ENCODE measurements at places on chromosomes 7 and 10.

- DNase-seq = no peak
These were observed 425.0 kb downstream of the HTR7 start for GRCh38 chr10:90432866-90433265.

DNA sequence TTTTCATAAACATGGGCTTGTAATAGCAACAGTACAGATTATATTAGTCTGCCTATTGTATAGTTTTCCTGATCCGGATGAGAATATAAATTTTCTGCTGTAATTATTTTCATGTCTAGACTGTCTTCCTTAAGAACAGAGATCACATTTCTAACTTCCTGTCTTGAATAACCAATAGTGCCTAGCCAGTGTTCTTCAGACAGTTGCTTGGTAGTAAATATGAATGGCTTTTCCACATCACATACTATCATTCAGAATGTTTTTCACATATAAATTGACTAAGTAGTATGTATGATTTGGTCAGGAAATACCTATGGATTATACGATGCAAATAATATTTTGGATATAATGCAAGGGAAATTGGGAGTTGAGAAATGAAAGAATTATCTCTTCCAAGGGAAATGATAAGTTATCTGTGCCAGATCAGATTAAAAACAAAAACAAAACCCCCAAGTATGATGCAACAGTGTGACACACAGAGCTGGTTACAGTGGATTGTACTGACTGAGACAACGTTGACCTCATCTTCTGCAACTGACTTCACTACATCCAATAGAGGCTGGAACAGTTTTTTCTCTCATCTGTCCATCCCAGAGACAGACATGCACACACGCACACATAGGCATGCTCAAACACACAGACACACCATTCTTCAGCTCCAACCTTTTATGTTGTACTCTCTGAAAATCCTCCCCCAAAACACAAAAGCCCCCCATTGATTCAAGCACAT is 16.4 kb downstream of the ITGA8 start:
- DNase-seq = no peak

GRCh38 chr7:95199779-95200558 is 124.4 kb downstream of the PON1 start:
- DNase-seq = no peak

GRCh38 chr10:103431902-103432301 is 20.3 kb downstream of the CALHM2 start:
- no peak for DNase-seq

DNA sequence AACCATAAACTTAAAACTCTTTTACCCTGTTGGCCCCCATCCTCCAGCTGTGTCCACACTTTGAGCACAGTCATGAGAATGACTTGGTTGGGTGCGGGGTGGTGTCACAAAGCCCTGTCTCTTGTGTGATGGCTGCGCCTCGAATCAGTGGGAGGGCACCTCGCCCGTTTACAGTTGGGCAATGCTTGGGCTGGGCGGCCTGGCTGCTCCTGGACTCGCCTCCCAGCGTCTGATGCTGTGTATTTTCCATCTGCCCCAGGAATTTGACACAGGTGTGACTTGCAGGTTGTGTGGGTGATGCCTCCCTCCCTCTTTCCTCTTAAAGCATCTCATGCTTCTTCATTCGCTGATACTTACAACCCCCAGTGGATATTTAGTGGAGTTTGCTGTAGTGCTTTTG is 33.7 kb downstream of the CHST12 start:
- no peak for DNase-seq

GRCh38 chr7:78563191-78563590 is 764.6 kb downstream of the PHTF2 start:
- no peak for DNase-seq

- no peak for DNase-seq
These were observed 1.3 kb downstream of the ZNF775 start for GRCh38 chr7:150380463-150380862.

GRCh38 chr10:121949049-121949448 is 21.2 kb upstream of the ATE1 start:
- DNase-seq = no peak

DNA sequence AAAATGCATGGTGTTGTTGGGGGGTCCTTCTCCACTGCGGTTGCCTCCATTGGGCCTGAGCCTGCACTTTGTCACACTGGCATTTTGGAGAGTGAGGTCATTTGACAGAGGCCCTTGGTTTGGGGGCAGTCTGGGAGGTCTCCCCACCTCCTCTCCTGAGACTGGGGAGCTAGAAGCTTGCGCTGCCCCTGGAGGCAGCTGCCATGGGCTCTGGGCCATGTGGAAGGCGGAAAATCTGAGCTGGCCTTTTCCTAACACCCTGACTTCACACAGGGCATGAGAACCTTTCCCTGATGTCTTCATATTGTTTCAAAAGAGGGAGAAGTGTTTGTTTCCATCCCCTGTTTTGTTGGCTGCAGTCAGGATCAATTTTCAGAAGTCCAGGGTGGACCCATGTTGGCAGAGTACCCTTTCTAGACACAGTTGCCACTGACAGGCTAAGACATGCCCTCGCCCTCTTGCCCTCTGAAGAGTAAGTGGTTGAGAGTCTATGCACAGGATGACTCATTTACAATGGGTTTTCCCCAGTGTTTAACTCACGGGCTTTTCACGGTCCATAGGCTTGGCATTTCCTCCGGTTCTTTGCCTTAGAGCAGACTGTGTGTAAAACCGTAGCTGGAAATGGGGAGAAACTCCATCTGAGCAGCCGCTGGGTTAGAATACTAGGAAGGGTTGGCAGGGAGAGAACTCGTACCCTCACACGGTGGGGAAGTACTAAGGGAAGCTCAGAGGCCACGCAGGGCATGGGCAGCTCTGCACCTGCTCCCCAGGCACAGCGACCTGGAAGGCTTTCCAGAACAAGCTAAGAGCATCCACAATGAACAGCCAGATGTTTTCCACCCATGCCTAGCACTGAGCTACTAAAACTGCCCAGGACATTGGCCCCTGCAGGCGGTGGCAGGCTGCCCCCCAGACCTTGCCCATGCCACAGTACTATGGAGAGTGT is 655.0 kb downstream of the SDK1 start:
- DNase-seq = no peak

GRCh38 chr7:150866932-150867564 is 14.7 kb downstream of the AOC1 start:
- no peak for DNase-seq

DNA sequence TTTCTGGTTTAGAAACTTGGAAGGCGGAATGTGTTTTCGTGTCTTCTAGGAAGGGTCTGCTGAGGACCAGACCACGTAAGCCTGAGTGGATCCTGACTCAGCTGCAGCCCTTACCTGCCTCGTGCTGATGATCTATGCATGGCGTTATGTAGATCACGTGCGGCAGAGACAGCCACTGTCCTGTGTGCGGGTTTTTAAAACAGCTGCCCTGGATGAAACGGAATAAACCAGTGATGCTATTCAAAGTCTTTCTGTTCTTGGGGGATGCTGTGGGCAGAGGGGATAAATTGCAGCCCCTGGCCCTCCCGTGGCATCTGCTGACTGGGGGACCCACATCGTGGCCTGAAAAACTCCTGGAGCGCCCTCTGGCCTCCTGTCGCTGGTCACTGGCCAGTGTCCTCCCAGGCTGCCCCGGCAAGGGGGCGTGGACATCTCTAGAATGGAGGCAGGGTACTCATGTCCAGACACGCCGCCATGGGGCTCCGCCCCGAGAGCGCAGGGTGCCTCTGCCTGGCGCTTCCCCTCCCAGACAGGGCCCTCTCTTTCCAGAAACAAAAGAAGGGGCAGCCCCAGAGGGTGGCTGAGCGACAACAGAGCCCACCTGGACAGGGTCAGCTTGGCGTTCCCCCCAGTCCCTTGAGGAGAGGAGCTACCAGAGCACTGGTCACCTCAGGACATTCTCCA is 13.2 kb downstream of the ALKBH4 start:
- no peak for DNase-seq

DNA sequence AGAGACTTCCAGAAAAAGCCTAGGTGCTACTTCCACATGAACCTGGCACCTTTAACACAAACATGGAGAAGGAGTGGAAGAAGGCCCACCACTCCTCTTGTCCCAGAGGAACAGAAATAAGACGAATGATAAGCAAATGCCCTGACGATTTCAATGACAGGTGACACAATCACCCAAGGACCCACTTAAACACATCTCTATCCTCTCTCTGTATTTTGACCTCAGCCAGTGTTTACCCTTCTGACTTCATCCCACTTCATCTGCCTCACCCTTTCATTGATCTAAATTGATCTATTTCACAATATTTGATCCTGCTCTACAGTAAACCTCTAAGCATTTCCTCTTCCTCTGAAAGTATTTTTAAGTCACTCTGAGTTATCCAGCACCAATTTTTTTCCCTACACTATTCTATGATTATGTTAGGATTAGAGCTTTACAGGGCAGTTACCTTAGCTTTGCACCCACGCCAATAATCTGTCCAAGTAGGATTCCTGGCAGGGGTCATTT is 9.1 kb downstream of the GOT1 start:
- no peak for DNase-seq

DNA sequence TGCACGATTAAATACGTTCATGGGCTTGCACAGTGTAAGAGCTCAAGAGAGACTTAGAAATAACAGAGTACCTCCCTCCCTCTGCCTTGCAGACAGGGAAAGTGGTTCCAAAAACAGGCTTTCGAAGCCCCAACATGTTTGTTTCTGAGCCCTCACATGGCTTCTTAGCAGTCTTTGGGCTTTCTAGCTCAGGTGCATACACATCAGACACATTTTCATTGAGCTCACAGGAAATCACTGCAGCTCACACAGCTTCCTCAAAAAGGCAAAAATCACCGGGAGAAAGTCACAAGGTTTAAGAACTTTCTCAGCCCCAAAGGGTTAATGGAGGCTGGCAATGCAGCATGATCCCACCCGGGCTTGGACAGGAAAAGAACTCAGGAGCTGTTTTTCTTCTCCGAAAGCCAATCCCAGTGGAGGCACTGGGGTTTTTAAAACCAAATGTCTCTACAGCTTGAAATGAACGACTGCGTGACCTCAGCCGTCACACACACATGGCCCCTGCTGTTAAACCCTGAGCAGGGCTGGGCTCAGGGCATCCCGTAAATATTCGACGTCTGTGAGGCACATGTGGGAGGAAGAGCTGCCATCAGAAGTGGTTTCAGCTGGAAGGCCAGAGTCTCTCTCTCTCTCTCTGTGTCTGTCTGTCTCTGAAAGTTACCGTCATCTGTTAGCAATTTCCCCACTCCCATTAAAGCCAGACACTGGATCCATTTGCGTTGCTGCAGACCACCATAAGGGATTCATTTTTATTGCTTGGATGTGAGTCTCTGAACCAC is 69.7 kb downstream of the CALML3 start:
- no peak for DNase-seq

DNA sequence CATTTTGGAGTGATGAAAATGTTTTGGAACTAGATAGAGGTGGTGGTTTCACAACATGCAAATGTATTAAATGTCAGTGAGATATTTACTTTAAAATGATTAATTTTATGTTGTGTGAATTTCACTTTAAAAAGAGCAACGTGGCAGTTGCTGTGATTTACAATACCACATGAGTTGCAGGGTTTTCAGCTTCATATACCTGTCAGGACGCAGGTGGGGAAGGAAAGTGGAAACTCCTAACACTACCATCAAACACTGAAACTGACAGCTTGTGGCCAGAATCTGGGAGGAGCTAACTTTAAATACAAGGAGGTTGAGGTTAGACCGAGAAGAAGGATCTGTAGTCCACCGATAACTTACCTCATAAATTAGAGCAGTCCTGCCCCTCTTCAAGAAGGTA is 168.9 kb upstream of the TMEM72 start:
- DNase-seq = no peak

GRCh38 chr10:66455304-66455703 is 470.5 kb upstream of the LRRTM3 start:
- DNase-seq = peak; percentile 2

DNA sequence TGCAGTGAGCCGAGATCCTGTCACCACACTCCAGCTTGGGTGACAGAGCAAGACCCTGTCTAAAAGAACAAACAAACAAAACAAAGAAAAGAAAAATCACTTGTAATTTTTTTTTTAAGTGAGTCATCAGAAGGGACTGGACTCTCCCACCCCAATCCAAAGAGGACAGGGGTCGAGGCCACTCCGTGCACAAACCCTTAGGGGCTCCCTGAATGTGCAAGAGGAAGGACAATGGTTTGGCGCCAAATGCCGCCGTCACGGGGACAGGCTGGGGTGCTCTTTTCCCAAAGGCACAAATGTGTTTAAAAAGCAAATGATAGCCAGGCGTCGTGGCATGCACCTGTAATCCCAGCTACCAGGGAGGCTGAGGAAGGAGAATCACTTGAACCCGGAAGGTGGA is 23.8 kb downstream of the RCC1L start:
- DNase-seq = no peak

DNA sequence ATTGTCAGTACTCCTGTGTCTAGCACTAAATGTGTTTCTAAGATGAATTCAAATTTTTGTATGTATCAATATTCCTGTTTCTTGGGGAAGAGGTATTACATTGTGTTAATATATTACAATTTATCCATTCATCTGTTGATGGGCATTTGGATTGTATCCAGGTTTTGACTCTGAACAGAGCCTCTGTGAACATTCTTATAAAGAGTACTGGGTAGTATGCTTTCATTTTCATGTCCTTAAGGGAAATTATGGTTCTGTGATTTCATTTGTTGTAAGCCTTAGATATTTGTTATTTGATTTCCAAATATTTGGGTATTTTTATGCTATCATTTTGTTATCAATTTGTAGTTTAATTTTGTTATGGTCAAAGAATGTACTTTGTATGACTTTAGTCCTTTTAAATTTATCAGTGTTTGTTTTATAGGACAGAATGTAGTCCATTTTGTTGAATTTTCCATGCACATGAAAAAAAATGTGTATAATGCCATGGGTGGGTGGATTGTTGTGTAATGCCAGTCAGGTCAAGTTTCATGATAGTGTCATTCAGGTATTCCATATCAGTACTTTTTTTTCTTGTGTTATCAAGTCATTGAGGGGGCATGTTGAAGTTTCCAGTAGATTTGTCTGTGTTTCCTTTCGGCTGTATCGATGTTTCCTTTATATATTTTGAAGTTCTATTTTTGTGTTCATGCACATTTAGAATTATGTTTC is 38.4 kb downstream of the STAM start:
- no peak for DNase-seq

DNA sequence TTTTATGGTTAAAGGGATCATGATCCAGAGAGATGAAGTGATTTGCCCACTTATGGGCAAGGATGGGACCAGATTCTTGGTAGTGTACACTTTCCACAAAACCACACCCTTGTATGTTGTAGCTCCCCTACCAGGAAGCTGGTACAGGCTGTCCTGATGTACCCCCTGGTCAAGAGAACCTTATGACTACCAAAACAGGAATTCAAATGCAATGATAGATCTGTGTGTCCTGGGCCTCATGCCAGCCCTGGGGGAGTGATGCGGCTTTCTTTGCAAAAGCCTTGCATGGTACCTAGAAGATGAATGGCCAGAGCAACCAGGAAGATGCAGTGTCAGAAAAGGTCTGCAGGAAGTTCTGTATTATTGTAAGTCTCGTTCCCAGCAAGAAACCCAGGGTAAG is 94.9 kb upstream of the AGK start:
- no peak for DNase-seq

- DNase-seq = no peak
These were observed 138.7 kb downstream of the NRP1 start for GRCh38 chr10:33195608-33196376.
